ENCODE measurements at places on chromosomes 7 and 10. TPM values are rescaled to one million over a fixed set of nuclear protein-coding genes. Genes with fewer than 3 reads are reported as not detected.

Gene ABCB4
- not detected for total RNA-seq

DNA sequence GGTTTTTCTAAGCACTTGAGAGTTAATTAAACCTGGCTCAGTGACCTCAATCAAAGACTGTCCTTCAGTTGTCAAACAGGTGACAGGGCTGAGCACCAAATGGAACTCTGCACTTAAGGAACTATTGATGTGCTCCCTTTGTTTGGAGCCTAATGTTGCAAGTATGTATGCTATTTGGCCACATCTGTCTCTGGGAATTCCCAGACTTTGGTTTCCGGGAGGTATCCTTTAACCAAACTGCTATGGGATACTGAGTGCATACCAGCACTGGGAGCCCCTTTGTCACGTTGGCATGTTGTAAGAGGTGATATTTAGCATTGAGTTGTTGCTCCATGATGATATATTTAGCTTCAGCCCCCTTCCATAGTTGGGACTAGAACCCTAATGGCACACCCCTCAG lies 25.2 kb downstream of the ASZ1 start:
- H3K27ac ChIP-seq, result no peak overlapping the region
- no peaks in the 10 kb centered on the region for H3K27me3 ChIP-seq
- no peak overlapping the region for H3K4me3 ChIP-seq
- no peaks in the 10 kb centered on the region for H3K4me1 ChIP-seq
- no peak for DNase-seq

DNA sequence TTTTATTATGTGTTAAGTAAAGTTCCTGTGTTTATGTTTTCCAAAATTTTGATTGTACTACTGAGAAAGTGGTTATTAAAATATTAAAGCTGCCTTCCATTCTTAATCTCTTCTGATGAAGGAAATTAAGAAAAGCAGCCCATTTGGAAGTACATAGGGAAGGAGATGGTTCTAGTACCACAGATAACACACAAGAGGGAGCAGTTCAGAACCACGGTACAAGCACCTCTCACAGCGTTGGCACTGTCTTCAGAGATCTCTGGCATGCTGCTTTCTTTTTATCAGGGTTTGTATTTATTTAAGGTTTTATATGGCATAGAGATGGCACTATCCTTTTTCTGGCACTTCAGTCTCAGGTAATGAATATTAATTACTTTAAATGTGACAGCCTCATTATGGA lies 111.6 kb downstream of the PHTF2 start:
- H3K27ac ChIP-seq, result no peak overlapping the region
- no peaks in the 10 kb centered on the region for H3K36me3 ChIP-seq
- H3K4me3 ChIP-seq, result no peak overlapping the region
- H3K4me1 ChIP-seq, result no peaks in the 10 kb centered on the region
- no peak for DNase-seq

DNA sequence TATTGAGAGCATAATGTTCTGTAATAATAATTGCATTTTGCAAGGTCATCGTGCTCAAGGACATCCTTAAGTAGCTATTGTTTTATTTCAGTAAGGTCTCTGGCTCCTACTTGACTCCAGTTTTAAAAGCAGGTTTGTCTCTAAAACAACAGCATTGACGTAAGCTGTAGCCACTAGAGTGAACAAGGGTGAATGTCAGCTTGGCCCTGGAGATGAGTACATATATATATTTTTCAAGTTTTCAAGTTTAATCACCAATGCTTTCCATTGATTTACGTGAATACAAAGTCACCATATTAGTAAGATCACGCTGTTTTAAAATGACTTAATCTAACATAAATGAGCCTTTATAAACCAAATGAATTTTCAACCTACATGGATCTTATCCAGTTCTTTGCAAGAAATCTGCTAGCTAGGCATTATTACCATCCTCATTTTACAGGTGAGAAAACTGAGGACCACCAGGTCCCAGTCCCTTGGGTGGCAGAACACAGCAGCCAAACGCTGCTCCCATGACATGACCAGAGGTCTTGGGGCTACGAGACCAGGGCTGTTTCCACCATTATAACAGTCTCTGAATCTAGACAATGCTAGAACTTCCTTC lies 57.2 kb upstream of the ELMO1 start:
- no peaks in the 10 kb centered on the region for H3K4me1 ChIP-seq
- no peaks in the 10 kb centered on the region for H3K36me3 ChIP-seq
- no peak for DNase-seq
- H3K27ac ChIP-seq, result no peak overlapping the region
- no peak overlapping the region for H3K4me3 ChIP-seq
- H3K27me3 ChIP-seq, result no peaks in the 10 kb centered on the region

- H3K27me3 ChIP-seq, result no peaks in the 10 kb centered on the region
- no peak overlapping the region for H3K27ac ChIP-seq
- H3K36me3 ChIP-seq, result no peaks in the 10 kb centered on the region
- H3K4me3 ChIP-seq, result no peak overlapping the region
- DNase-seq, result no peak
Observed at GRCh38 chr10:29908962-29909361, 150.4 kb downstream of the JCAD start.

Gene SFTPA1
- not detected for total RNA-seq

- H3K27me3 ChIP-seq, result no peaks in the 10 kb centered on the region
- H3K27ac ChIP-seq, result no peak overlapping the region
- H3K36me3 ChIP-seq, result no peaks in the 10 kb centered on the region
- no peak overlapping the region for H3K4me3 ChIP-seq
Observed at GRCh38 chr10:20173046-20173445, 356.8 kb downstream of the PLXDC2 start.

Gene GHRHR
- total RNA-seq, result not detected

Gene GRID2IP
- 1.3 TPM for total RNA-seq

Gene AKR1C4
- total RNA-seq, result not detected

Gene OR2A1
- not detected for total RNA-seq

GRCh38 chr7:47512481-47513176 lies 69.3 kb downstream of the TNS3 start:
- peaks cover 58% of the 10 kb centered on the region for H3K36me3 ChIP-seq
- H3K4me3 ChIP-seq, result no peak overlapping the region
- no peaks in the 10 kb centered on the region for H3K27me3 ChIP-seq

Gene SOSTDC1
- not detected for total RNA-seq

Gene ABCB8
- 51.8 TPM for total RNA-seq

GRCh38 chr10:93267521-93267920 lies 193.8 kb downstream of the CYP26A1 start:
- no peak overlapping the region for H3K4me3 ChIP-seq
- DNase-seq, result no peak
- no peaks in the 10 kb centered on the region for H3K36me3 ChIP-seq

DNA sequence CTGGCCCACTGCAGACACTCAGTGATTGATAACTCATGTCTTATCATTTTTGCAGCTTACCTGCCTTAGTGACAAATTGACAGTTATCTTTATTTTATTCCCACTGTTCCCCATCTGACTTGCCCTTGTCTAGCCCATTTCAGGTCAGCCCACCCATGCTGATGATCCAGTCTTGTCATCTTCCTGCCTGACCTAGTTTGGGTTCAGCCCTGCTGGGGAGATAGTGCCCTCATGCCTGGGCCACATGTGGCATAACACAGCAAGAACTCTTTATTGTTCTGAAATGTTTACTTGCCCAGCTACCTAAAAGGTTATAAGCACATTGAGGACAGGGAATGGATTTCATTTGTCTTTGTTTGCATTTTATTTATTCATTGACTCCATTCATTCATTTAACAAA lies 75.6 kb downstream of the ENTPD1 start:
- H3K4me3 ChIP-seq, result no peak overlapping the region
- H3K36me3 ChIP-seq, result no peaks in the 10 kb centered on the region
- no peaks in the 10 kb centered on the region for H3K4me1 ChIP-seq
- no peak for DNase-seq
- no peak overlapping the region for H3K27ac ChIP-seq

All from PC-9 (cell line).